Cortex of kidney (tissue), 1 donor: ENCODE measurements at places on chromosomes 1 and 21.

- DNase-seq = no peak
These were observed 16.1 kb downstream of the ATAD3B start for GRCh38 chr1:1487701-1488100.

- DNase-seq = no peak
These were observed 9.6 kb downstream of the RAB25 start for GRCh38 chr1:156070548-156070947.

GRCh38 chr1:161069241-161069640 is 450 bp downstream of the ARHGAP30 start:
- DNase-seq = no peak

DNA sequence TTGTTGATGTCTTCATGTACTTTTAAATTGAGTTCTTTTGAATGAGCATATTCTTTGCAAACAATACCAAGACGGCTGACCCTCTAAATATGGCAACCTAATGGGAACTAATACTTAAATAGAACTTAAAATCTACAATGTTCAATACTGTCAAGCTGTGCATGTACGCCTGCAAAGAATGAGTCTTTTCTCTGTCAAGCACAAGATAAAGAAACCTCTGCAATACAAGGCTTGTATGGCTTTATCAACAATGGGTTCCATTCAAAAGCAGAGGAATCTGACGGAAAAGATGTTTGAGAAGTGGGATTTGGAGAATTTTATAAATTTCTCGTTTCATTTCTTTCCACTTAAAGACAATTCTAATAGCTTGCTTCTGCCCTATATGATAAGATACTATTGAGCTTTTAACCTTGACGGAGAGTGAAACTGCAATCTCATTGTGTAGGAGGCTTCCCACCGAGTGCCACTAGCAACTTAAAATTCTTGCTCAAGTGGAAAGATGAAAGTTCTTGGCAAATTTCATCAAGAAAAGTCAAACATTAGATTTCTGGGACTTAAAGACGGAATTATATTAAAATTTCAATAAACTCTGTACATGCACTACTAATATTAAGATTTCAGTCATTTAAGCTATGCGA is 119.8 kb downstream of the RGS21 start:
- DNase-seq = no peak

DNA sequence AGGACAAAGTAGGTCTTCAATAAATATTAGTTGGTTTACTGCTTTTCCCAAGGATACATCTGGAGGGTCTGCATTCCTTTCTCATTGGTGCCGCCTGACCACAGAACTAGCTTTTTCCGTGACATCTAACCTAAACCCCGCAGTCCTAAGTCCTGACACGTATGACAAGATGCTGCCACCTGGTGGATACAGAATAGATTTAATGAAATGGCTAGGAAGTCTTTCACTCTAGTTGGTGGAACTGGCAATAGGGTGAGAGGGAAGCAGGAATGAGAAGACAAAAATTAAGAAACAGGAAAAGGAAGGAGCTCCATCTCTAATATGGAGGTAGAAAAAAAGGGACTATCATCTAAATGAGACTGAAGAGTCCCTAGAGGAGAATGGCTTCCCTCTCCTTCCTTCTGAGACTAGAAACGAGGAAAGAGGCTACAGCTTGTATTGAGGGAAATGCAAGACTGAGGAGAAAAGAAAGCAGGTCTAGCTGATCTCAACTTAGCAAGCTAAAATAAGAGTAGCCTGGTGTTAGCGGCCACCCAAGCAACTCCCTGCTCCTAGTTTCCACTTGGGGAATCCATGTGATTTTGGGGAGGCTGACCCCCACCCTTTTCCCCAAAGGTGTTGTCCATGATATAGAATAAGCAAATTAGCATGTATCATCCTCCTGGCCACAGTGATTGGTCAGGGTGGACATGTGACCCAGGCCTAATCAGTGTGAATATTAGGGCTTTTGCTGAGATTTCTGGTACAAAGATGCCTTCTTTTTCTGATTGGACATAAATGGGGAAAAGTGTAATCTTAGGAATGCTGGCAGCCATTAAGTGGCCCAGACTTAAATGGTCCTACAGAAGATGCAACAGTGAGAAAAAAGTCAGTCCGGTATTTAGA is 5.9 kb downstream of the RFX5 start:
- DNase-seq = no peak

DNA sequence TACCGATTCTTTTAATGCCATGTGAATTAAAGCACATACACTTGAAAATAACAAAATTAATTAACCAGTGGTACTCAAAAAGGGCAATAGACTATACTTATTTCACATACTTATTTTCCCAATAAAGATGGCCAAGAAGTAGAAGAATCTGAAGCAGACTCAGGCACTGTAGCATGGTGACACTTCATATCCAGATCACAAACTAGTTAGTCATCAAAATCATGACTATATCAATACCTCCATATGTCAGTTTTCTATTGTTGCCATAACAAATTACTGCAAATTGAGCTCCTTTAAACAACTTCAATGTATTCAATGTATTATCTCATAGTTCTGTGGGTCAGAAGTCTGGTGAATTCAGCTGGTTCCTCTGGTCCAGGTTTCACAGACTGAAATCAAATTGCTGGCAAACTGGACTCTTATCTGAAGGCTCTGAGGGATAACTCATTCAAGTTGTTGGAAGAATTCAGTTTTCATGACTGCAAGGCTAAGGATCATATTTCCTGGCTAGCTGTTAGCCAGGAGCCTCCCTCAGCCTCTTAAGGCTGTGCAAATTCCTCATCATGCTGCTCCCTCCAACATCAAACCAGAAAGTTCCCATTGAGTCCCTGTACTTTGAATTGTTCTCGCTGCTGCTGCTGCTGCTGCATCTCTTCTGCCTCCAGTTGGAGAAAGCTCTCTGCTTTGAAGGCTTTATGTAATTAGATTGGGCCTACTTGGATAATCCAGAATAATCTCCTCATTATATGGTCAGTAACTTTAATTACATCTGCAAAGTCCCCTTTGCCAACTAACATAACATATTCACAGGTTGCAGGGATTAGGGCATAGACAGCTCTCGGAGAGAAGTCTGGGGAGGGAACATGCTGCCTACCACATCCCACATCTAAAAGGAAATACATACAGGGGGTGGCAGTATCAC is 91.5 kb downstream of the MRPL39 start:
- no peak for DNase-seq

DNA sequence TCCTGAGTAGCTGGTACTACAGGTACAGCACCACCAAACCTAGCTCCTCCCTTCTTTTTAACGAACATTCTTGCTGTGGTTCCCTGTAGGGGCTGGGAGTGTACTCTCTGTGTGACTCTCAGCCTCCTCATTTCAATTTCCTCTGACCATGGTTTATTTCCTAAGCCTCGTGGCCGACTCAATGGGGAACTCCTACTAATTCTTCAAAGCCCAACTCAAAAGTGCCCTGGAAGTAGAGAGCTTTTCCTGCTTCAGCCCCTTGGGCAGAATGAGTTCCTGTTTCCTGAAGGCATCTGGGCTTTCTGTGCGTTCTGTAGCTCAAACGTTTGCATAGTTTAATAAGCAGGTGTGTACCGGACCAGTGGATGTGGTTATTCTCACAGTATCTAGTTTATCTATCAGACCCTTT is 70.9 kb upstream of the ACOT11 start:
- no peak for DNase-seq

- DNase-seq = no peak
These were observed 6.8 kb upstream of the SLAMF9 start for GRCh38 chr1:159960721-159961381.

DNA sequence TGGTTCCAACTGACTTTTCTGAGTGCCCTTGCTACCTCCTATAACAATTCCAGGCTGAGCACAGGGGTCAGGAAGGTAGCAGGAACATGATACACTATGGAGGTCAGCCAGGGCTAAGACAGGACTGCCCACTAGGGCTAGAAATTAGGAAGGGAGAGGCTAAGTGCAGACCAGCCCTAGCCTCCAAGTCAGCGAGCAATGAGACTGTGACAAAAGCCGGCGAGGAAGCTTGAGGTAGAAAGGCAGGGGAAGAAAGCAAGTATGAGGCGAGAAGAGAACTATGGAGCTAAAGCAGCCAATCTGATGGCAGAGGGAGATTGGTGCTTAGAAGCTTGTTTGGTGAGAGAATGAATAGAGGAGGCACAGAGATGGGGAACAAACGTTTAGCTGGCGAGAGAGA is 4.7 kb downstream of the UROD start:
- DNase-seq = no peak

GRCh38 chr1:245663841-245664240 is 509.1 kb downstream of the KIF26B start:
- DNase-seq = no peak

- DNase-seq = no peak
These were observed 1217.8 kb upstream of the ADGRL2 start for GRCh38 chr1:80582980-80583379.
